SHP77 (cell line): ENCODE measurements at places on chromosomes 1 and 21.
A peak's percentile ranks its signal among the peaks of the same experiment; 100 is the strongest.

DNA sequence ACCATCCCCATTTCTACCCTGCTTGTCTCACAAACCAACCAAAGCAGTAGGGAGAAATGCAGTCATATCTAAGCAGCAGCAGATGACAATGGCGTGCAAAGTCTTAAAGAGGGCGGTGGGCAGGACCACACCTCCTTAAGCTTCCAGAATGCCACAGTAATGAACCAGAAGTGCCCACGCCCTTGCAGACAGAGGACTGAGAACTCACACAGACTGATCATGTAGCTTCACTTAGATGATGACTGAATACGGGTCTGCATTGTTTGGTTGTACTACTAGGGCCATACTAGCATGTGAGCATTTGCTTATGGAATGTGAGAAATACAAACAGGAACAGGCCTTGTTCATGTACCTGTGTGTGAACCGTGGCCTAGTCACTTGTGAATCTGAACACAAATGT is 246.0 kb downstream of the RPS6KC1 start:
- no peak for DNase-seq

DNA sequence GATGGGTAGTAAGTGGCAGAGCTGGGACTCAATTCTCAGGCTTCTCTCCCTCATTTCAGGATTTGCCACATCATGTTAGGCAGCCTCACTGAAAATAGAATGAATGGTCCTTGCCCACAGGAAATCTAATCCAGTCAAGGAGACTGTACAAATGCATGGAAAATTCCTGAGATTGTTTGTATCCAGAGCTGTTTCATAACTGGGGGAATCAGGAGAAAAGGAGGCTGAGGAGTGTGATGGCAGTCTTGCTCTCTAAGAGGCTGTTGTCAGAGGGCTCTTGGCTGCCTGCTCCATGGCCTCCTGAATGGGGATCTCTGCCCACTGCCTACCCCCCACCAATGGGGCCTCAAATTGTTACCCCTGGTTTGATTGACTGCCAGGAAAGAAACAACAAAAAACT is 141.9 kb upstream of the TNR start:
- no peak for DNase-seq

GRCh38 chr21:42784276-42784675 is 95.1 kb downstream of the WDR4 start:
- DNase-seq, result no peak

DNA sequence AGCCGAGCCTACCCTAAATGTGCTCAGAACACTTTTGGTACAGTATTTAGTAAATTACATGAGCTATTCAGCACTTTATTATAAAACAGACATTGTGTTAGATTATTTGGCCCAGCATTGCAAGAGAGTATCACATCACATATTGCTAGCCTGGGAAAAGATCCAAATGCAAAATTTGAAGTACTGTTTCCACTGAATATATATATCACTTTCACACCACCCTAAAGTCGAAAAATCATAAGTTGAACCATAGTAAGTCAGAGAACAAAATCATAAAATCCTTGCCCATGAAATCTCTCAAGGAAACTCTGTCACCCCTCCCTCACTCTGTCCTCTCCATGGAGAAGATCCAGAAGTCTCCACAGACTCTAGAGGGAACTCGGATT is 33.1 kb downstream of the RGS8 start:
- no peak for DNase-seq

GRCh38 chr1:29410476-29410875 is 174.2 kb downstream of the PTPRU start:
- DNase-seq, result peak; percentile 98

- DNase-seq, result no peak
Observed at GRCh38 chr21:29233611-29234540, 64.8 kb upstream of the BACH1 start.

- DNase-seq, result no peak
Observed at GRCh38 chr1:223709598-223709997, 2.7 kb upstream of the CAPN2 start.

GRCh38 chr1:2337081-2337480 is 54.3 kb downstream of the MORN1 start:
- DNase-seq, result no peak

GRCh38 chr21:41943851-41944250 is 10.0 kb downstream of the C2CD2 start:
- no peak for DNase-seq

DNA sequence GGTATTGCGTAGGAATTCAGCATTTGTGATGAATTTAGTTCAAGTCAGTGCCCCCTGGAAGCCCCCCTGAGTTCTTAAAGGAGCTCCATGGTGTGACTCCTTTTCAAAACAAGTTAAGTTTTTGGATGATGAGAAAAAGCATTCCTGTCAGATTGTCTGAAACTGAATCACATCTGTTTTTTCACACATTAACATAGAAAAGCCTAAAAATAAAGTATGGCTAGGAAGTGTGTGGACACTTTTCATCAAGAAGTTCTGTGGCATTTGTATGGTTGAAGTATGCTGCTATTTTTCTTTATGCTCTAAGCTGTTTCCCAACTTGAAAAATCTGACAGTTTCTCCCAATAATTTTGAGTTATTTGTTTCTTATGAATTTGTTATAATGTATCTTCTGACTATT is 33.7 kb downstream of the PRDM2 start:
- no peak for DNase-seq

DNA sequence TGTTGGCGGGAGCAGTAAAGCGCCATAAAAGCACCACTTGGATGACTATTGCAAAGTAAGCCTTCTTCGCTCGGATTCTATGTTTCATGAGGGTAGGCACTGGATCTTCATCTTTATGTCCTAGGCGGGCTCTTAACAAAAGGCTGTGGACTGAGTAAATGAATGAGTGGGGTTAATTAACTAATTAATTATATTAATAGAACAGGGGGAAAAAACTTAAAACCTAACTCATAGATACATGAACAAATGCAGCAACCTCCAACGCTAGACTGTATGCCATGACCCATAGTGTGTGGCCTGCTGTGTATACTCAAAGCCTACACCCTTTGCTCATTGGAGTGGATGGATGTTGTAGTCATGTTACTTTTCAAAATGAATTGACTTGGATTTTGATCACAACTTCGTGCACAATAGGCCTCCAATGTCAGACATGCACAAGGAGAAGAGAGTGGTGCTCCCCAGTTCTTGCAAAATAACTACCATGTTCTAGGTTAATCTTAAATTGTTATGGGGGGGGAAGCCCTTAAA is 417 bp upstream of the GFI1 start:
- no peak for DNase-seq

DNA sequence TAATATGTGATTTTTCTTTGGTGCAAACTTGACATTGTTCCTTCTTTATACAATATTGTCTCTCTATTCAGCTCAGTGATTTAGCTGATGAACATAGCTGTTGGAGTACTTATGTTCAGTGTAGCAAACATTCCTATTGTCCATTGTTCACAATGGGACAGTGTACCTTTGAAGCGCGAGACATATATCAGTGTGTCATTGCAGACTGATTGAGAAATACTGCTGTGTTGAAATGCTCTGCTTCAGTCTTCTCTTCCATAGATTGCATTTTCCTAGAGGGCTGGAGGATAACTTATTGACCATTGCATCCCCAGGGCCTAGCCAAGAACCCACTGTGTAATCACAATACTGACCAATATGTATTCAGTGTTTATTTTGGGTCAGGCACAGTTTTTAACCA is 46.5 kb downstream of the HLX start:
- DNase-seq, result no peak

DNA sequence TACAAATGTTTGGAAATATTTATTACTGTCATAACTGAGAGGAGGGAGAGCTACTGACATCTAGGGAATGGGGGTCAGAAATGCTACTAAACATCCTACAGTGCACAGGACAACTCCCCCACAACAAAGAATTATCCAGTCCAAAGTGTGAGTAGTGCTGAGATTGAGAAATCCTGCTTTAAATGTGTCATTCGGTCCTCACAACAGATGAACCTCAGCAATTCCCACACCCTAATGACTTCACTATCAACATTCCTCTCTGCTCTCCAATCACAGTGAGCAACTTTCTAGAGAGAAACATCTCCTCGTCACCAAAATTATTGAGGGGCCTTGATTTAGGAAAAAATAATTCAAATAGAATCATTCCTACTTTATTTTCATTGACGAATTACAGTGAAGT is 18.0 kb downstream of the OMA1 start:
- DNase-seq, result no peak

DNA sequence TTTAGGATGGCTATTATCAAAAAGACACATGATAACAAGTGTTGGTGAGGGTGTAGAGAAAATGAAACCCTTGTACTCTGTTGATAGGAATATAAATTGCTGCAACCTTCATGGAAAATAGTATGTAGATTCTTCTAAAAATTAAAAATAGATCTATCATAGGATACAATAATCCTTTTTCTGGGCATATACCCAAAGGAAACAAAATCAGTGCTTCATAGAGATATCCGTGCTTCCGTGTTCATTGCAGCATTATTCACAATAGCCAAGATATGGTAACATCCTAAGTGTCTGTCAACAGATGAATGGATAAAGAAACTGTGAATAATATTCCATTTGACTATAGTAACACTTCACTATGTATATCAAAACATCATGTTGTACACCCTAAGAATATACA is 106.7 kb downstream of the MIS18A start:
- DNase-seq, result no peak

DNA sequence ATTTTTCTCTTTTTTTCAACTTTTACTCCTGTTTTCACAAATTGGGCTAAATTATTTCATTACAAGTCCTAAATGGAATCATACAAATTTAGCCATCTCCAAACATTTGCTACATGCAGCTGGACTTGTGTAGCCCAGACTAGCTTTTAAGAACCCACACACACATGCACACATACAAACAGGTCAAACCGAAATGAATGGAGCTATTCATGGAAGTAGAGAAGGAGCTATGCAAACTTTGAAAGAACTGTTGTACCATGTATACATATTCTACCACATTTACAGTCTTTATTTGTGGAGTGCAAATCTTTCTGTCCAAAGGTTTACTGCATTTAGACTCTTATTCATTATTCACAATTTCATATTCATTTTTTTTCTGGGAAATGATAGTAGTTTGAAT is 189.1 kb upstream of the RNPC3 start:
- DNase-seq, result no peak

GRCh38 chr1:204112876-204113730 is 38.7 kb downstream of the ETNK2 start:
- DNase-seq, result no peak

DNA sequence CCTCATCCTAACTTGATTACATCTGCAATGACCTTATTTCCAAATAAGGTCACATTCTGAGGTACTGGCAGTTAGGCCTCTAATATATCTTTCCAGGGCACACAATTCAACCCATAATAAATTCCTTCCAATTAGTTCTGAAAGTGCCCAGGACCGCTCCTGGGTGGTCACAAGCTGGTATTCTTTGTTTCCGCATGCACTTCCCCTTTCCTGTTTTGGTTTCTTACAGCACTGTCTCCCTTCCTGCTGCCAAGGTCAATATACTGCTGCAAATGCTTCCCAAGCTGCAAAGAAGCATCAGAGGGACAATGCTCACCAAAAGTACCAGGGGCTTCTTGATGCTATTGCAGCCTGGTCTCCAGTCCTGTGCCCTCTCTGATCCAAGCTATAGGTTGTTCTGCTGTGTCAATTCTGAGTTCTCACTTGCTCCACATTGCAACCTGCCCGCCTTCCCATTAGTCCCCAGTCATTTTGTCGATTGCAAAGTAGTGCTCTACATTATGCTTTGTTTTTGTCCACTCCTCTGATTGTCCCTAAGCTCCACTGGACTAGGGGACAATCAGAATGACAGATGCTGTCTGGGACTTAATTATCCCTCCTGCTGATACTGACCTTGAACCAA is 13.9 kb upstream of the XPR1 start:
- no peak for DNase-seq

- DNase-seq, result no peak
Observed at GRCh38 chr1:173627269-173627668, 7.9 kb upstream of the TEX50 start.

DNA sequence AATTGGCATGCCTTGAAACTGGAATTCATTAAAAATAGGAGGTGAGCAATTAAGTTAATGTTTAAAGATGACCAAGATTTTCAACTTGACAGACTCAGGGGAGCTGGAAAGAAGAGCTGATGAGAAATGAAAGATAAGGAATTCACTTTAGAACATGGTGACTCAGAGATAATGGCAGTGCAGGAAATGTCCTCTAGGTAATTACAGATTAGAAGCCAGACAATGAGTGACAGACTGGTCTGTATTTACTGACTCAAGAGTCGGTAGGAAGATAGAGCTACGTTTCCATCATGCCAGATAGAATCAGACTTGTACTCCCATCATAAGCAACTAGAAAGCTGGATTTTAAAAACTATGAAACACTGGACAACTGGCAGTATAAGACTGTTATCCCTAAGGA is 151.6 kb downstream of the AJAP1 start:
- DNase-seq, result no peak
